Stimulated activated CD8-positive, alpha-beta memory T cell treated with anti-CD3 and anti-CD28 coated beads, Interleukin-7, amount 100 ng/mL, for 1 hour (primary cell): ENCODE measurements at places on chromosomes 1 and 21.
A peak's percentile ranks its signal among the peaks of the same experiment; 100 is the strongest.

DNA sequence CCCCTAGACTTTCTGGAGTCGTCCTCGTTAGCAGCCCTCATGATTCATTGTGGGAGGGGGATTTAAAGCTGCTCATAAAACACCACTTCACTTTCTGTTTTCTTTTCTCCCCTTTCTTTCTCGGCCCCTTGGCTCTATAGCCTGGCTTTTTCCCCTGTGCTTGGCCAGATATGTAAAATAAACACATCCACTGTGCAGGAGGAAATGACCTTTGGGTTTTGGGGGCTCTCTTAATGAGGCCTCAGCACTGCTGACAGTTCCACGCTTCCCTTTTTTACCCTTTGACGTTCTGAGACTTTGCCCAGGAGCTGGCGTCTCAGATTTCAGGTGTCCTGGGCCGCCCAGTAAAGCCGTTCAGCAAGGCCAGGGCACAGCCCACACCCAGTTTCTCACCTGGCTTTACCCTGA, 65.7 kb downstream of the RUNX3 start:
- DNase-seq: no peak

- no peak for DNase-seq
Observed at GRCh38 chr1:241485145-241485544, 34.4 kb downstream of the FH start.

DNA sequence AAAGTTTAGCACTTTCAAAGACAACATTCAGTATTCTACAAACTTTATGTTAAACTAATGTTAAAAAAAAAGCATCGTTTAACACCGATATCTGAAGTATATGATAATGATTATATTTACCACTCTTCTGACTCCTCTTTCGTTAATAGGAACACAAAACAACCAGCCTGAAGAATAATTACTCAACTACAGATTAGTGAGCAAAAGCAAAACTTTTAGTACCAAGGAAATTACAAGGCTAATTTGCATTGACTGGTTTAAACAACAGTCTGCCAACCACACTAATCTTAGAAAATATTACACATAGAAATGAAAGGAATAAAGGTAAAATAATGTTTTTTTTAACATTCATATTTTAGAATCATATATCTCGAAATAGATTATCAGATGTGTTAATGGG, 500.7 kb downstream of the LMO4 start:
- no peak for DNase-seq

DNA sequence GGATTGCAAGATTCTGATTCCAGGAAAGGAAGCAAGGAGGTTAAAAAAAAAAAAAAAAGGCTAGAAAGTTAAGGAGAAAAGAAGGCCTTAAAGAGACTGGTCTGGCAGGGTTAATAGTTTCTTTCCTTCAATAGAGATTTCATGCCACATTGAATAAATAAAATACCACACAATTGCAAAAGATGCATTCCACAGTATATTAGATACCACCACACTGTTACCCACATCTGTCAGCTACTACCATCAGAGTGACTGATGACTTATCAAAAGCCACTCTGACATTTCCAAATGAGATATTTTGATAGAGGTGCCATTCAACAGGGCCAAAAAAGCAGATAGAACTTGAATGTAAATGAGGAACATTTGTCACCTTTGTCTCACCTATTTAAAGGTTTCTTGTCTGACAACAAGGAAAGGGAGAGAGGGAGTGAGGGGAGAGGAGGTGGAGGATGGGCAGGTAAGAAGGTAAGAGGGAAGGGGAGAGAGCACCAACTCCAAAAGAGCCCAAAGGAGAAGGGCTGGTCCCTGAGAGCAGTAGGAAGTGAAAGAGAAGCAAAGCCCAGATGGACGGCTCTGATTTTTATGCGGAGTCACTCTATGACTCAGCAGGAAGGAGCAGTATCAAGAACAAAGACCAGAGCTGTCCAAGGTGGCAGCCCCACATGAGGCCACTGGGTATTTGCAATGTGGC, 38.3 kb downstream of the LRRN2 start:
- DNase-seq: no peak

DNA sequence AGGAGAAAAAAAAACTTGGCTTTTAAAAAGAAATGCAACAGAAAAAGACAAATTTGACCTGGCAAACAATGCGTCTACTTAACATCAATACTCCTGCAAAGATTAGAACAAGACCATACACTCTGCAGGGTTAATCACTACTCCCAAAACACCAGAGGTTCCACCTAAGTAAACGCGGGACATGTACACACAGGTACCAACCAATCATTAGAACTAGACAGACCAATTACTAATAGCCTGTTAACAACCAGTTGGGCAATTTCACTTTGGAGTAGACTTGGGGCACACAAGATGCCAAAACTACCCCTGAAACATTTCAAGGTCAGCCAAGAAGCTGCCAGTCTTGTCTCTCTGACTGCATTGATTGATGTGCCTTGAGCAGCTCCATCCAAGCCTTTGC, 125.8 kb downstream of the RRAGC start:
- DNase-seq: no peak

GRCh38 chr21:34807146-34807880, 138.5 kb downstream of the CLIC6 start:
- peak; percentile 37 for DNase-seq

DNA sequence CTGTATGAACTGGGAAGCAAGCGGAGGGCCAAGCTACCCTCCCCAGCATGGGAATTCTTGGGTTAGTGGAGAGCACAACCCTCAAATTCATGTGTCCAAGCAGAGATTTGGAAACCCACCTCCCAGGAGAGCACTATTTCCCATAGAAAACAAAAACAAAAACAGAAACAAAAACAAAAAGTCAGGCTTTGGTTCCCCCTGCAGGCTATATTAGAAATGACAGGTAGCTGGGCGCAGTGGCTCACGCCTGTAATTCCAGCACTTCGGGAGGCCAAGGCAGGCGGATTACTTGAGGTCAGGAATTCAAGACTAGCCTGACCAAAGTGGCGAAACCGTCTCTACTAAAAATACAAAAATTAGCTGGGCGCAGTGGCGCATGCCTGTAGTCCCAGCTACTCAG, 10.8 kb downstream of the MINDY1 start:
- no peak for DNase-seq

DNA sequence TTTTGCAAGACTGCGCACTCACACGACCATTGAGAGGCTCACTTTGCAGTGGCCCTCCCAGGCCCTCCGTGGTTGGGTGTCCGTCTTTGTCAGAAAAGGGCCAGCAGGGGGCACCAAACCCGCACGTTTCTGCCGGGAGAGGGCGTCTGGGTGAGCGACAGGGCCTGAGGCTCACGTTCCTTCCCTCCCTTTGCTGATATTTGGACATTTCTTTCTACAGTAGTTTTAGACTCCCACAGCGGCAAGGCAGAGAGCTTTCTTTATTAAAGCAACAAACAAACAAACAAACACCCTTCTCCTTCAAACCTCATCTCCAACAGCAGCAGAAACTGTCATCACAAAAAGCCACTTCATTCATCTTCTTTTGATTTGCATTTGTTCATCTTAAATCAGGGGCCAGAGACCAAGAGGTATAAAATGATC, 79.2 kb upstream of the WDR26 start:
- DNase-seq: peak; percentile 63

- no peak for DNase-seq
Observed at GRCh38 chr1:61638296-61638695, 86.6 kb downstream of the TM2D1 start.

DNA sequence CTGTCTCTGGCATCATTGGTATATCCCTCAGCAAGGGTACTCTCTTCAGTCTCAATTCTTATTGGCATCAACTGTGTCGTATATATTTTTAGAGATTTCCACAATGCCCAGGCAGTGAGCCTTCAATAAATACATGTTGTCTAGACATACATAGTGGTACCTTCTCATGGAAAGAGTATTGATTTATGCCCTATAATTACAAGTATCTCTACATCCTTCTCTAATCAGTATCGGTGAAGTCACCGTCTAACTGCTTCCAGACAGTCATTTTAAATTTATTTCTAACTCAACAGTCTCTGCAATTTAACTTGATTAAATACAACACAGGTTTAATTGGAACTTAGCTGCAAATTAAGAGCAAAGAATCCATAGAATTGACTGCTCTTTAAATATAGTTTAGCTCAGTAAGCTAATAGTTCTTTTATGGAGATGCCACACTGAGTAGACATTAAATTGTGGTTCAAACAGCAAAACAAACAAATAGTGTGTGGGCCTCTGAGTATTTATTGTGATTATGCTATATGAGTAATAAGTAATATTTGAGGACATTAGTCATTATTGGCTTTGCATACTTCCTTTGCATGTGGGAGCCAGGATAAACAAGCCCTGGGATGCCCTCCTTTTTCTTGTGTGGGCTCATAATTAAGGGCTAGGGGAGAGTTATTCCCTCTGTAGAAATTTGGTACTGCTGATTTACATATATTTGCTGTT, 126.9 kb upstream of the DUSP10 start:
- no peak for DNase-seq

DNA sequence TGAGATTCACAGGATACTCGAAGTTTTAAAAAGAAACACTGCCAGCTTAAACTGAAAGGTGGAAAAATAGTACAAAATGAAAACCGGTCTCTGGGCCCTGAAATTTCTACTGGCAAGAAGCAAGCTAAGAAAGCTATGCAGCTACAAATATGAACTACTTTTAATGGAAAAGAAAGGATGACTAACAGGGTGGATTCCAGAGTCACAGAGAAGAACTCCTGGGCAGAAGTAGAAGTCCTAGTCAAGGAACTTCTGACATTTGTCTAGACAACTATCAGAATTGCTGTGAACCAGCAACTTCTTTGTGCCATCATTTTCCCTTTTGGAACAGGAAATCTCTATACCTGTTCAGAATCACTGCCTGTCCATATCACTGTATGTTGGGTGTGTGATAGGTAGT, 38.1 kb downstream of the CD160 start:
- no peak for DNase-seq

- DNase-seq: no peak
Observed at GRCh38 chr1:214476229-214476985, 75.0 kb downstream of the PTPN14 start.

DNA sequence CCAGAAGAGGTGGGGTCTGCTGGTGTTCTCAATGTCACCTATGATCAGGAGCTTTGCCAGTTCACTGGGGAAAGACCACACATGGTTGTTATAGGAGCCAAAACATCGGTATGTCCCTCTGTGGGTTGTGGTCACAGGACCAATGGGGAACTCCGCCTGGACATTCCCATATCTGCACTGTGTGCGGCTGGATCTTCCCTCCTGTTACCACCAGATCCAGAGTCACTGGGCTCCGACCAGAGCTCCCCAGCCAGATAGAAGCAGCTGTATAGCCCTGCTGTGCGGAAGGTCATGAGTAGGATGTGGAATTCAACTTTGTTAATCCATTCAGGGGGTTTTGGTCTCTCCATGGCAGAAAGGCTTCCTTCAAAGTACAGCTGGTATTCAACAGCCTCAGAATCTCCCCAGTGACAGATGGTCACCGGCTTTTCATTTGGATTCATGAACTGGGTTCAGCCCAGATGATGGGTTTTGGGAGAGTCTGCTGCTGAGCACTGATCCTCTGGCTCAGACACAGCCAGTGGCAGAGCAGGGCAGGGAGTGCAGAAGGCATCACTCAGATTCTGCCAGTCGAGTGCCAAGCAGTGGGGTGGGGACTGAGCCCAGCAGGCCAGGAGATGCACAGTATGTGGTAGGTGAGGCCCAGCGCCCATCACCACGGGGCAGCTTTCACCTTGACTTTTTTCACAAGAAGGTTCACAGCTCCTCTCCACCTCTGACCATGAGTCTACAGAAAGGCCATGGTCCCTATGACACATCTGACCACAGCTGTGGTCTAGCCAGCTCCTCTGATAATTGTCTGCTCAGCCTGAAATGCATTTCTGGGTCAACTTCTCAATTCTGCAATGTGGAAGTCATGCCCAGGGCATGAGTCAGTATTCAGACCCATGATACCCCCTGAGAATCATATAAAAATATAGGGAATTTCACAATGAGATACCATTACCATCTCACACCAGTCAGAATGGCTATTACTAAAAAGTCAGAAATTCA, 2.9 kb upstream of the SHCBP1L start:
- no peak for DNase-seq

DNA sequence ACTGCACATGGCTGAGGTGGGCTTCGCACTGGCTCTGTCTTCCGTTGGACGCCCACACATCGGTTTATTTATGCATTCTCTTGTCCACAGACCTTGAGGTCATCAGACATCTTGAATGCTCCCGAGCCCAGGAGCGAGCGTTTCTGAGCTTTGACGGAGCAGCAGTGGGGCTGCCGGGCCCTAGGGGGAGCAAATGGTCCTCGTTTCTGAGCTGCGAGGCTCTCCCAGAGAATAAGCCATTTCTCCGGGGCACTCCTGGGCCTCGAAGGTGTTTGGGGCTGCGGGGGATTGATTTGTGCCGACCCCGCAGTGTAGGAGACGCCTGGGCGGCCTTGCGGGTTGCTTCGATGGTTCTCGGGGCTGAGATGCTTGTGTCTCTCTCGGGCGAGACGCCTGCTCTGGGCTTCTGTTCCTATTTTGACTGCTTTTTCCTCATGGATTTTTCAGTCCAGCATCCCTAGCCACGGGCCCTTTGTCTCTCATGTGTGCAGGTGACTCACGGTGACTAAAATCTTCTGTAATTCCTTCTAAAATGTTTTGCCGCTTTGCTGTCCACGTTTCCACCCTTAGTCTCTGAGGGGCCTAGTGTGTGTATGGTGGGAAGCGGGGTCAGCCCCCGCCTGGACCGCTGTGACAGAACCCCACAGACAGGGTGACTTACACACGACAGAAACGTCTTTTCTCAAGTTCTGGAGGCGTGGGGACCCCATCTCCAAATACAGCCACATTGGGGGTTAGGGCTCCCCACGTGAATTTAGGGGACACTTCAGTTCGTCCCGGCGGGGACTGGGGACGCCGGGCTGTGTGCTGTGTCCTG, 62.1 kb downstream of the FAAP20 start:
- DNase-seq: no peak

- DNase-seq: no peak
Observed at GRCh38 chr1:161044535-161044907, 1.3 kb downstream of the USF1 start.

DNA sequence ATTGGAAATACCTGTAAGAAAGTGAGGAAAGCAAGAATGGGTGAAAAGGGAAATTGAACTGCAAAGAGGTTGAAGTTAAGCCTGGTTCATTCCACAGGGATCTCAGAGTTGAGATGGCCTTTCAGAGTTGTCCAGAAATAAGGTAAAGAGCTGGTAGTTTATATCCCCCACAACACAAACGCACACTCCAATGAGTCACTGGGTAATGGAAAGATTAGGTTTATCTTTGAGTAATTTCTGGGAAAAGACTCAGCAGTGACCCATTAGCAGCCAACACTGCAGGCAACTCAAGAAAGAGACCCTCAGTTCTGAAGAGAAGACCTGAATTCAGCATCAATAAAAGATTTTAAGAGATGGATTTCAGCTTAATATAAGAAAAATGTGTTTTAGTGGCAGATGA, 485.5 kb downstream of the PTPRC start:
- no peak for DNase-seq

DNA sequence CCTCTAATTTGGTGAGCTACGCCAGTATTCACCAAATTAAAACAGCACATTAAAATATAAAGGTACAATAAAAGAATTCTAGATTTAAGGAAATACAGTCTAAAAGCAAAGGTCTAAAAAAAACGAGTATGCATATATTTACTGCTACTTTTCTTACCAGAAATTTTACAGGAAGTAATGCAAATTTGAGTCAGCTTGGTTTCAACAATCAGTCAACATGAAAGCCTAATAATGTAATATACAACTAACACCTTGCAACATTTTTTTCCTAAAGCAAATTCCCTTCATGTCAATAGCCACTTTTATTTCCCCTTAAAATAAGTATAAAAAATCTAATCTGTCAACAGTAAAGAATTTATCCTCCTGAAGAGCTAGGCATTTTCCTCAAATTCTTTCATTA, 11.9 kb downstream of the PTP4A2 start:
- no peak for DNase-seq

GRCh38 chr1:76425201-76426145, 350.9 kb downstream of the ST6GALNAC3 start:
- DNase-seq: no peak

- no peak for DNase-seq
Observed at GRCh38 chr1:210151052-210151672, 81.4 kb upstream of the SERTAD4 start.
